ENCODE measurements at places on chromosomes 13 and 19.
A peak's percentile ranks its signal among the peaks of the same experiment; 100 is the strongest.

- ATAC-seq = no peak
Measured at GRCh38 chr19:40646743-40647254, 43.7 kb downstream of the NUMBL start.

- ATAC-seq = peak; percentile 73
Measured at GRCh38 chr13:29594710-29595379, 643 bp downstream of the SLC7A1 start.

- no peak for ATAC-seq
Measured at GRCh38 chr13:44449999-44450821, 76.6 kb downstream of the SERP2 start.

DNA sequence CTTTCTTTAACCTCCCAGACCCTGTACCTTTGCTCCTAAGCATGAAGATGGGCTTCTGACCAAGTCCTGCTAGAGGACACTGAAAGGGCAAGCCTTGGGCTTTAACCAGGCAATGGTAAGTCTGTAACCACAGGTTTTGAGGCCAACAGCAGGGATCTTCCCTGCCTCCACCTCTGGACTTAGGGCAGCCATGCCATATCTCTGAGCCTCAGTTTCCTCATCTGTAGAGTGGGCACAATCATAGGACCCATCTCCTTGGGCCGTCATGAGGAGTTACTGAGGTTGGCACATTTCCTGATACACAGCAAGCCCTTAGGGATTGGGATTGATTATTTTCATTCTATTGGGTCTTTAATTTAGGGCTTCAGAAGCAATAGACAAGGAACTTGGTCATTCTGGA is 14.7 kb downstream of the KLK1 start:
- ATAC-seq = no peak

GRCh38 chr19:46745521-46746280 is at the start of gene FKRP:
Gene FKRP (plus strand): TSS chr19:46746057. CDS start chr19:46755451, 9,394 bp downstream.
- peak; percentile 77 for ATAC-seq
